ENCODE measurements at places on chromosomes 13 and 19.

- DNase-seq = no peak
These were observed 119.2 kb upstream of the SPACA7 start for GRCh38 chr13:112256716-112257494.

DNA sequence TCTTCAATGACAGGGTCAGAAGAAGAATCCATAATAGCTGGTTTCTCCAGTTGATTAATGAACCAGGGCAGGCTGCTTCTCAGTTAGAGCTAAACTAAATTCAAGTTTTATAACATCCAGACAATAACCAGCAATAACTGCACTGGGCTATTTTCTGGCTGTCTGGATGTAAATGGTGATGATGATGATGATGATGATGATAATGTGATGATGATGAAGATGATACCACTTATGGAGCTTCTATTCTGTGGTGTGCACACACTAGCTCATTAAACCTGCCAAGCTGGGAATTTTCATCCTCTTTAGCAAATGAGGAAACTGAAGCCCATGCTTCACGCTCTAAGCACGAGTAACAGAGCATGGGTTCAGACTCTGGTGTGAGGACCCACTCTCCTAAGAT lies 132.2 kb downstream of the OXGR1 start:
- DNase-seq = no peak

DNA sequence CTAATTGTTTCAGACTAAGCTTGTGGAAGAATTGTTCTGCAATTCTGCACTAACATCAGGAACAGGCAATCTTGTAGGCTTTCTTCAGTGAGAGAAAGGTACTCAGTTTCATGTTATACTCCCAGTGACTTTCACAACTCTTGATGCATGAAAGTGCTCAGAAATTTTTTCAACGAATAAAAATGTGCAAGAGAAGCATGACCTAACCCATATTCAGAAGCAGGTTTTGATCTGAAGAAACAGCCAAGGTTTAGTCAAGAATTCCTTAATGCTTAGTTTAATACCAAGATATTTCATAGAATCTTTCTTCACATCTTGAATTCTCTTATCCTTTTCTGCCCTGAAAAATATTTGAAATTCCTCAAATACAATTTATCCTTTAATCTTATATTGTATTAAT lies 197.2 kb upstream of the CSNK1A1L start:
- DNase-seq = no peak

- peak; percentile 59 for DNase-seq
These were observed 62.1 kb downstream of the KLF2 start for GRCh38 chr19:16386619-16387240.

GRCh38 chr19:4369888-4370260 lies 26.5 kb downstream of the MPND start:
- no peak for DNase-seq

DNA sequence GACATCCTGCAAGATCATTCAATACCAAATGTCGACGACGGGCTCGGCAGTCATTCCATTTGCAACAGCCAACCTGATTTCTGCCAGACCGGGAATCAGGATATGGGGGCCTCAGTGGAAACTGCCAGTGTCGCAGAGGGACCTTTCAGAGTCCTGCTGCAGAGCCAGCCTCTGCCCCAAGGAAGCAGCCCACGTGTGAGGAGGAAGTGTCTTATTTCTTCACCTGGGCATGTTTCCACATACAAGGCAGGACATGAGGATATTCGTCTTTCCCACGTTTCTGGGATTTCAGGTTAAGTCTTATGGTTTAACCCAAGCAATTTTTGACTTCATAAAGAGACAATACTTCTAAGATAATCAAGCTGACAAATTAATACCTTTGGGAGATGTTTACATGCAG lies 69.9 kb downstream of the ABCC4 start:
- no peak for DNase-seq

DNA sequence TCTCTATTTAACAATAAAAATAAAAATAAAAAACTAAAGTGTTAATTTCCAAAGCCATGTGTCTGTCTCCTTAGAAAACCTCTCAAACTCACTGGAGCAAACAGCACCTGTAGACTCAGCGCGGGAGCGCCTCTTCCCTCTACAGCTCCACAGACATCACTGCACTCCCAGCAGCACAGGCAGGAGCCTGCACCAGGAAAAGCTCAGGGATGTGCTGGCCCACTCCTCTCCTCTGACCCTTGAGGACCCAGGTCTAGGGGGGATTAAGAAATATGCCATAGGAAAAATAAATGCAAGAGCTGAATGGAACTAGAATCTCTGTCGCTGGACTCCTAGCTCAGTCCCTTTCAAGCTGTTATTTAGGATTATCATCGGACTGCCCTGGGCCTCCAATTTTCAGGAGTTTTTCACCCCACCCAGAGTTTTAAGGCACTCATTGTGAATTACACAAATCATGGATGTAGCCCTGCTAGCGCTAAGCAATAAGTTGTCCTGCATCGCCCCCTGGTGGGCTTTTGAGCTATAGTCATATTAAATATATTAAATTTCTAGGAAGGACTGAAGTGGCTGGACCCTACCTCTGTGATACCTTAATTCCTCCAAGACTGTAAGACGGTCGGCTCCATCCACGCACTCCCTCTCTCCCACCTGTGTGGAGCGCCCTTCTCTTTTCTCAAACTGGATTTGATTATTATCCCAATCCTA lies 333.9 kb downstream of the UQCRFS1 start:
- peak; percentile 50 for DNase-seq

DNA sequence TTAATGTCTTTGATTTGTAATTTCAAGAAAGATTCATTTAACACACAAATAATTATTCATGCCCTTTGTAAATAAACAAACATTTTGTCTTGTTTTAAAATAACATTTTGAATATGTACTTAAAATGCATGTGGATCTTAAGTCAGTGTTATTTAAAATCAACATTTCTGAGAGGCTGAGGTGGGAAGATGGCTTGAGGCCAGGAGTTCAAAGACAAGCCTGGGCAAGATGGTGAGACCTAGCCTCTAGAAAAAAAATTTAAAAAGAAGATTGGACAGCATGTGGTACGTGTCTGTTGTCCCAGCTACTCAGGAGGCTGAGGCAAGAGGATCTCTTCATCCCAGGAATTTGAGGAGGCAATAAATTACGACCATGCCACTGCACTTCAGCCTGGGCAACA lies 1268.2 kb downstream of the SLITRK1 start:
- no peak for DNase-seq

GRCh38 chr19:47391510-47392223 lies 27.7 kb downstream of the MEIS3 start:
- peak; percentile 59 for DNase-seq

DNA sequence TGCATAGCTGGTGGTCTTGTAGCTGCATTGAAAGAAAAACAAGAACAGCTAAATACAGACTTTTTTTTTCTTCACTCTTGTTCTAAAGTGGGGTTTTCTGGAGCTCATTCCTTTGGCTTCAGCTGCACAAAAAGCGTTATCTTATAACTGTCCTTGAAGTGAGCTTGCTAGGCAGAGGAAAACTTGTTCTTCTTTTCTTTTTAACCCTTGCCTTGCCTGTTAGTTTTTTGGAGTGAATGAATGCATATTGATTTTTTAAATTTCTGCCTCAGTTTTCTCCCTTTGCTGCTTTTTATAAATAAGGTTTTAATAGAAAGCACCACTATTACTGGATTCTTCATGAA lies 1.5 kb downstream of the ZNF765 start:
- DNase-seq = no peak

DNA sequence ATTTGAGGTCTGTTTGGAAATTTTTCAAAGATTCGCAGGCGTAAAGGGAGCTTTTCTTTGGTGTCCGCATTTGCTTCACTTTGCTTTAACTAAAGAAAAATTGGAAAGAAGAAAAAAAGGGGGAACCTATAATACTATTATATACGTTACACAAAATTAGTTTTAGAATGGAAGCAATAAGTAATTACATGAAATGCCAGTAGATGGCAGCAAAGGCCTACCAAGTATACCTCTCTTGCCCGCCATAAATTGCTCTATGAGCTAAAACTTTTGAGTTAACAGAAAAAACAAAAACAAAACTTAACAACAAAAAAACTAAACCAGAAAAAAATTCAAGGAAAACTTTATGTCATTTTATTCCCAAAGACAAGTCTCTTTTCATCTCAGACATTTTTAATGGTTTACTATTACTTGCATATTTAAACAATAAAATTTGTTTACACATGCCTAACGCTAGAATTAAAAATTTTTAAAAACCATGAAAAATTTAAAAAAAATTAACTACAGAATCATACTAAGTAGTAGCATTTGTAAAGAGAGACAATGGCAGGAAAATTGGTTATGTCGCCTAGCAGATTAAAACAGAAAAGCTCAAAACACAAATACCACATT lies 271.4 kb downstream of the NALCN start:
- peak; percentile 60 for DNase-seq

DNA sequence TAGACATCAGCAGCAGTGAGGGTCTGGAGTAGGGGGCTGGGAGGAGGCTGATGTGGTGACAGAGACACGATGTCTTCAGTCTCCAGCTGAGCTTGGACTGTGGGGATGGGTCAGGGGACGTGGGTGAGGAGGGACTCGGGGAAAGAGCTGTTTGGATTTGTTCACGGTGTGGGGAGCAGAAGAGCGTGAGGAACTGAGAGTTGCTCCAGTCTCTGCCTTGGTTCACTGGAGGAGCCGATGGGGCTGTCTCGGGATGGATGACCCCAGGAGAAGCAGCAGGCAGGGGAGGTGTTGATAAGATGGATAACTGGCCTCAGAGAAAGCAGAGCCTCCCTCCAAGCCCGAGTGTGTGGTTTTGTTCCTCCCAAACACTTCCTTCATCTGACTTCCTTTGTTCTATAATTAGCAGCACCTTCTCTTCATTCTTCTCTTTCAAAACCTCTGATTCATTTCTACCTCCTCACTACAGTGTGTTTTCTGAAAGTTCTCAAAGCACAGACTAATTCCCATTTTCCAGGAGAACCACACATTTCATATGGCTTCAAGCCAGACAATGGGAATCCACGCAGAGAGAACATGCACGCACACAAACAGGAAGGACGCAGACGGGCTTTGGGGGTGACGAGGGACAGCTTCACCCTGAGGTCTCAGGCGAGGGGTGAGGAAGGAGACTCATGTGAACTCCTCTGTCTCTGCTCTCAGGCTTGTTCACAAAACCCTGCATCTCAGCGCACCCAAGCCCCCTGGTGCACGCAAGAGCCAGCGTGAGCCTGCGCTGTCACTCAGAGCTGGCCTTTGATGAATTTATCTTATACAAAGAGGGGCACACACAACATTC lies 18.6 kb downstream of the LAIR2 start:
- DNase-seq = peak; percentile 71
